ENCODE measurements at places on chromosomes 13 and 19.

DNA sequence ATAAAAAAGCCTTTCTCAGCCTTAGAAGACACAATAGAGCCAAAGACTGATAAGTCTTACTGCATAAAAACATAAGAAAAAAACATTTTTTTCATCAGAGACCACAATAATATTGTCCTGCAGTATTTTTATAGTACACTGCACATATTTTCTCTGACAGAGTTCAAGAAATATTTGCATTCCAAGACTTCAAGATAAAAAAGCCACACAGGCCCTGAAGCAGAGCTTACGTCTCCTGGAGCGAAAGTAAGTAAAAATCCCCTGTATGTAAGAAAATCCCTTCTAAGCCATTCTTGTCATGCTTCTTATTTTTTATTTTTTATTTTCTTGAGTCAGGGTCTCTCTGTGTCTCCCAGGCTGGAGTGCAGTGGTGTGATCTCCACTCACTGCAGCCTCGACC lies 755.9 kb downstream of the LIG4 start:
- DNase-seq: no peak

DNA sequence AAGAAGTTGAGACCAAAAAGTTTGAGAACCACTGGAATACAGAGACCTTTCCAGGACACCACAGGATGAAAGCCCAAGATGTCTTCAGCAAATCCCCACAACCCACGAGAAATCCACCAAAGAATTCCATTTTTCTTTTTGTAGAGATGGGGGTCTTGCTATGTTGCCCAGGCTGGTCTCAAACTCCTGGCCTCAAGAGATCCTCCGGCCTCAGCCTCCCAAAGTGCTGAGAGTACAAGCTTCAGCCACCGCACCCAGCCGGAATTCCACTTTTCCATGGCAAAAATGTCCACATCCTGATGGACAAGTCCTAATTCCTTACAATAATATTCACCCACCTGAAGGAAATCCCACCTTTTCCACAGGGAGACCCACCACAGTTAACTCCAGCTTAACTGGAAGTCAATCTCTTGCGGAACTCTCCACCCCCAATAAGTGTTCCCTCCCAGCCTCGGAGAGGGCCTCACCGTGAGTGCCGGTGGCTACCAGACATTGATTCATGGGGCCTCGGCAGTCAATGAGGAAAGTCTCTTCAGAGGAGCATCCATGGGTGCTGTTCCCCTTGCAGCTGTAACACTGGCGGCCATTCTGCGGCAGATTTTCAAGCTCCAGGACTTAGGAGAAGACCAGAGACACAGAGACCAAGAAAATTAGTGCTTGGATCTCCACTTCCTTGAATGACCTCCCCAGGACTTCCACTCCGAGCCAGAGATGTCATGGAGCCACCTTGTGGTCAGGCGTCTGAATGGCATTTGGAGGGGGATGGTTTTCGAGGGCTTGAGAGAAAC lies 12.3 kb upstream of the CADM4 start:
- DNase-seq: peak; percentile 71

GRCh38 chr19:16419669-16420335 lies 52.0 kb downstream of the EPS15L1 start:
- no peak for DNase-seq

DNA sequence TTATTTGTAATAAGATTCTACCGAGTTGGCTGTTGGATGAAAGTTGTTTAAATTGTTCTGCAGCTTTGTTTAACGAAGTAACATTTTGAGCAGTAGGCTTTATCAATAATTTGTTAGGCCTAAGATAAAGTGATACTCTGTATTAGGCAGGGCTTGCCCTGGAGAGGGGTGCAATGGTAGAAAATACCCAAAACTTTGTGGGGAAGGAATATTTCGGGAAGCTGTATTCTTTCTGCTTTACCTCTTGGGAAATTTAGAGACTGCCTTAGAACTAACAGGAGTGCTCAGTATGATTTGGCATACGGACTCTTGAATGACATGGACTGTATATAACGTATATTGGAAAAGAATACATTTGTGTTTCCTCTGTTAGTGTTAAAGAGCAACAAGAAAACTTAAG lies 2.5 kb downstream of the PDS5B start:
- DNase-seq: no peak

- no peak for DNase-seq
These were observed 4.9 kb downstream of the NANOS3 start for GRCh38 chr19:13881692-13882418.

DNA sequence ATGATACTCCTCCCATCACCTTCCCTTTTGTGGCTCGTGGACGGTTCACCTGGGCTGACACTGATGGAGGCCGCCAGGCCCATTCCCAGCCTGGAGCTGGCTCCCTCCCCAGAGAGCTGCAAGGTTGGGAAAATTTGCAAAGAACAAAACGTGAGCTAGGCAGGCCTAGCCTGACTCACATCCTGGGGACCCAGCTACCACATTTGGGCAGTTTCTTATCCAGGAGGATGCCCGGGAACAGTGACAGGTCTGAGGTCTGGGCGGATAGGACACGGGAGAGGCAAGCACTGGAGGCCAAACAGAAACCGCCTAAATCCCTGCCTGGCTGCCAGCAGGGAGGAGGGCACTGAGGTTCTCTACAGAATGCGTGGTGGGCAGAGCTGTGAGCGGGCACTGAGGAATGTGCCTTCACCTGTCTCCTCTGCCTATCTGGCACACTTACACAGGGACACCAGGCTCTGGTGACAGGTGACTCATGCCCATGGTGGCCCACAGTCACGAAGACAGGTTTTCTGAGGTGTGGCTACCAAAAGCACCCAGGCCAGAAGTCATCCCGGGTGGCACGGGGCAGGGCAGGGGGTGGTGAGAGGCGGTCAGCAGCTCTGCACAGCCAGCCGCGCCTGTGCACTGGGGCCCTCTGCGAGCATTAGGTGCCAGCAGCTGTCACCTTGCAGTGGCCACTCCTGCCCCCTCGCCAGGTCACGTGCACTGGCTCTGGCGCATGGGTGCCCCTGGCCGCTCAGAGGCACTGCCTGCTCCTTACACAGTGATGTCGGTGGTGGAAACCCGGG lies 23.2 kb downstream of the SH3GL1 start:
- no peak for DNase-seq

DNA sequence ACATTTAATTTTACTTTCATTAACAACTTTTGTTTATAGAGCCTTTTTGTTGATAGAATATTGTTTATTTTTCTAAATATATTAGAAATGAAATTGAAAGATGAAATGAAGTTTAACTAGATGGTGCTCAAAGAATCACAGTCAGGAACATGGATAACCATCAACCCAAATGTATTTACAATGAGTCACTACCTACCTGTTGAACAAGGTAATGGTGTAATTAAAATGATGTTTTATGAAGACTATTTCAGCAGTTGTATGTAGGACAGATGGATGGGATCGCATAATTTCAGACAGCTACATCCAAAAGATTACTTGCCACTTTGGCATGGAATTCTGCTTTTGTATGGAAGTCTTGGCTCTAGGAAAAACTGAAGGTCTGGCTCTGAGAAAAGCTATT lies 403.6 kb upstream of the SLC10A2 start:
- DNase-seq: no peak

DNA sequence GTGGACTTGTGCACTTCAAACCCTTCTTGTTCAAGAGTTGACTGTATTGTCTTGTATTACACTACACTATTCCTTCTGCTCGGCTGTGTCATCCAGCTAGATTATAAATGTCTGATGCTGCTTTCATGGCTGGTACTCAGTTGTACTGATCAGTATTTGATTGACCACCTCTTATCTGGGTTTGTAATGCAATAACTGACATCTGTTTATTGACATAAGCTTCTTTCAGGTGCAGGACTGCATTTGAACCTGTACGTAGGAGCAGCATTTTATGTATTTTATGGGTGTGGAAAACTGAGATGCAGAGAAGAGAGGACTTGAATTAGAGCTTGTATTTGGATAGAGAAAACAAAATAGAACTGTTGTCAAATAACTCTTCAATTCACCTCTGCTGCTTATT lies 309.2 kb downstream of the FGF9 start:
- DNase-seq: no peak

DNA sequence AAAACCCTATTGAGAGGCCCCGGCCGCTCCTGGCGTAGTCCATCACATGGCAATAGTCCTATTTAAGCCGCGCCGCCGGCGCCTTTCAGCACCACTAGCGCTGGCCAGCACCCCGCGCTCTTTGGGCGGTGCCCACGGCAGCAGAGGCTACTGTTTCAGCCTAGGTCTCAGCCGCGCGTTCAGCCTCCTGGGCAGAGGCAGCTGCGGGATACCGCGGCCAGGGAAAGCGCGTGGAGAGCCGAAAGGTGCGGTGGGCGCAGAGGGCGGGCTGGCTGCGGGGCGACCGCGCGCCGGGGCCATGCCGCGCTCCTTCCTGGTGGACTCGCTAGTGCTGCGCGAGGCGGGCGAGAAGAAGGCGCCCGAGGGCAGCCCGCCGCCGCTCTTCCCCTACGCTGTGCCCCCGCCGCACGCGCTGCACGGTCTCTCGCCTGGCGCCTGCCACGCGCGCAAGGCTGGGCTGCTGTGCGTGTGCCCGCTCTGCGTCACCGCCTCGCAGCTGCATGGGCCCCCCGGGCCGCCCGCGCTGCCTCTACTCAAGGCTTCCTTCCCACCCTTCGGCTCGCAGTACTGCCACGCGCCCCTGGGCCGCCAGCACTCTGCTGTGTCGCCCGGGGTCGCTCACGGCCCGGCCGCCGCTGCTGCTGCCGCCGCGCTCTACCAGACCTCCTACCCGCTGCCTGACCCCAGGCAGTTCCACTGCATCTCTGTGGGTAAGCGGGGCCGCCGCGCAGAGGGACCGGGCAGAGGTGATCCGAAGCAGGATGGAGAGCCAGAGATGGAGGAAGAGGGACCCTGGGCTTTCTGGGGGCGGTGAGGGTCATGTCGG lies at the start of gene GSX1:
TSS of gene GSX1 (plus strand) at position 91 of the 826 bp plus-strand sequence. CDS start at position 299, 208 bp downstream.
- no peak for DNase-seq

DNA sequence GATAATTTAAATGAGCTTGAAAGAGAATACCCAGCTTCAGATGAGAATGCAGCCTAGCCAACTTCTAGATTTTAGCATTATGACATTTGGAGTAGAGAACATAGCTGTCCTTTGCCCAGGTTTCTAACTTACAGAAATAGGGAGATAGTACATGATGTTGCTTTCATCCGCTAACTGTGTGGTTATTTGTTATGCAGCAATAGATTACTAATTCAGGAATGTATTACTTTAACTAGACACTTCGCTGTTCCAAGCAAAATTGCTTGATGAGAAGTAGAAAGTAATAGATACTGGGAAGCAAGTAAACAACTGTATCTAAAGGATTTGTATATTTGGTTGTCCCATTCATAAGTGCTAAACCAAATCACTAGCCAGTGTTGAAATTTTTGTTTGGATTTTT lies 790.9 kb upstream of the PRR20A start:
- DNase-seq: no peak

DNA sequence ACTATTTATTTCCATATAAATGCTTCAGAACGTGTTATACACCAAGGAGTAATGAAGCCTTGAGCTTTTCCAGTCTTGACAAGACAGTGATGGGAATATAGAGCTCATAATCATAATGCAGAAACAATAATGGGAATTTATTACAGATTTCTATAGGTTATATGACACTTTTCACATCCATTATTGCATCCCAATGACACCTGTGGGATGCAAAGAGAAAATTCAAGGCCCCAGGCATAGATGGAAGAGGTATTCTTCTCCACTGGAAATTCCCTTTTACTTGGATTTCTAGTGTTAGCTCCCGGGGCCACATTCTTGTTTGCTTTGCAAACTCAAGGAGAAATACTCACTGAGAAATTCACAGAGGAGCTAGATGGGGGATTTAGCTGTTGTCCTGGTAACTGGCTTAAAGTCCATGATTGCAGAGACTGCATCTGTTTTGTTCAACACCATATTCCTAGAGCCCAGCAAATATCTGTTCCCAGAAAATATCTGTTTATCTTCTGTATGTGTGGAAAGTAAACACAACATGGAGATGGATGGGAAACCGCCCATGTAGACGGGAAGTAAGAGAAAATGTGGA lies 30.6 kb upstream of the TNFSF11 start:
- no peak for DNase-seq

DNA sequence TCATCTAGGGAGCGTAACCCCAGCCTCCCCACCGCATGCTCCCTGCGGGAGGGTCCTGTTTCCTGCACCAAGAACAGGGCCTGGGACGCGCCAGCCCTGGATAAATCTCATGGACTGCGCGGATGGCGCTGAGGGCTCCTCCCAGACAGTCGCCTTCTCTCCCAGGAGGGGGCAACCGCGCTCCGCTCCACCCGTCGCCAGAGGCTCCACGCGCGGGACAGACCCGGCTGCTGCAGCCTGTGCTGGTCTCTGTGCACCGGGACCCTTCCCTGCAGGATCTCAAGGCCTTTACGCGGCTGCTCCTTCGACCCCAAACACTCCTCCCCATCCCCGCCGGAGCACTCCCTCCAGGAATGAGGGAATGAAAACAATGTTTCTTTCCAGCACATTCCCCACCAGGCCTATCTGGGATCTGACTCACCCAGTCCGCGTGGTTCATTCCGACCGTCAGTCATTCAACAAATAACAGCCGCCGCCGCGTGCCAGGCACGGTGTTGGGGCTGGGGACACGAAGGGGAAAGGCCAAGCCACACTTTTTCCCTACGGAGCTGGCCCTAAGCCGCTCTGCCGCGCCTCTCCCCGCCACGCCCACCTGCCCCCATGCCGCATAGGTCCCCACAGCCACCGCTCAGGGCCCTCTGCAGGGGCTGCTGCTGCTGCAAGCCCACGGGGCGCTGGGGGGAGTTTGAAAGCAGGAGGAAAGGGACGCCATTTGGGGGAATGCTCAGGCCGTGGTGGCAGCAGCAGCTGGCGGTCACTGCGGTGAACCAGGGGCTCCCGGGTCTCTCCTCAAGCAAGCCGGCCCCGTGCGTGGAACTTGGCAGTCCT lies 6.0 kb downstream of the PNMA8B start:
- DNase-seq: peak; percentile 50

GRCh38 chr19:14347999-14348889 lies 33.0 kb upstream of the ADGRE5 start:
- DNase-seq: peak; percentile 43

DNA sequence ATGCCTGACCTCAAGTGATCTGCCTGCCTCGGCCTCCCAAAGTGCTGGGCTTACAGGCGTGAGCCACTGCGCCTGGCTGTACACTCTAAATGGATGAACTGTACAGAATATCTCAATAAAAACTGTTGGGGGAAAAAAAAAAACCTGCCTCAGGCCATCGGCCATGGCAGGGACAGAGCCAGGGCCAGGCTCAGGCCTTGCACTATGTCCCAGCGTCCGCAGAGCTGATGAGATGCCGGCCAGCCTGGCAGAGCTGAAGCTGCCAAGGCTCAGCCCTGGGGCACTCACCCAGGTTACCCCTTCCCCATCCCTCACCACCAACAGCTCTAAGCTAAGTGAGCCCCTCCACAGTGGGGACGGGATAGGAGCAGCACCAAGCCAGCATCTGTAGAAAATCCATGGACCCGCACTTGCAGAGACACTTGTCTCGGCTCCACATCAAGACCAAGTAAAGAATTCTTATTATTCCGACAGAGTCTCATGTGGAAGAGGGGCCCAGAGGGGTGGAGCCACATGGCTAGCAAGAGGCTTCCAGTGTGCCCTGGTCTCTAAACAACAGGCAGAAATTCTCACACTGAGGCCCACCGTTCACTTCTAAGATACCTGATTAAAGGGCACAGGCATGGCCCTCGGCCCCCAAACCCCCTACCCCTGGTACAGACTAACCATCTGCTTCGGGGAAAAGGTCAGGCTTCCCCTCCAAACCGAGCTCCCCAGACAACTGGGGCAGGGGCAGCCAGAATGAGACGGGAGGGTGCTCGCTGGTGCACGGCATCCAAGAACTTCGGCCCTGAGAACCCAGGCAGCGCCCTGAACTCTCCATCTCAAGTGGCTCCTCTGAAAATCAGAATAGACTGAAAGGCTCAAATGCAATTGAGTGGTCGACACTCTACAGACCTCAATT lies 5.8 kb downstream of the PPP6R1 start:
- no peak for DNase-seq
